Adrenal gland (tissue), 19 donors: ENCODE measurements at places on chromosomes 1 and 21. TPM values are rescaled to one million over a fixed set of nuclear protein-coding genes. Genes with fewer than 3 reads are reported as not detected.
A peak's percentile ranks its signal among the peaks of the same experiment; 100 is the strongest.

GRCh38 chr21:34553151-34553952 lies 41.3 kb upstream of the KCNE1 start:
- DNase-seq, result no peak

The AQP10 gene
- not detected for total RNA-seq

DNA sequence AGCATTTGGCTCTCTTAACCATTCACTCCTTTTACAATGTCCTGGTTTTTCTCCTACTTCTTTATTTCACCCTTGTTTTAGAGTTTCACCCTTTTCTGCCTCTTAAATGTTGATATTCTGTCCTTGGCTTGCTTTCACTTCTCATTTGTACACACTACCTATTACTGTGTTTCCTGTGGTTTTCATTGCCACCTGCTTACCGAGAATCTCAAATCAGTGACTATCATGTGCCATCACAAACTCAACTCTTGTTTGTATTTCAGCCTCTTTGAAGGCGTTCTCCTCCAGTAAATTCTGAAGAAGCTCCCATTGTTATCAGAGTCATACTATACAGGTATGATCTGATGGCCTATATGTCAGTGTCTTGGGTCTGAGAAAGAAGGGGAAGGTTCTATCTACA lies 65.7 kb downstream of the NPHS2 start:
- no peak for DNase-seq

- no peak for DNase-seq
Observed at GRCh38 chr1:50893466-50893865, 66.6 kb downstream of the FAF1 start.

GRCh38 chr1:36040238-36040637 lies 43.7 kb upstream of the TEKT2 start:
- DNase-seq, result no peak

DNA sequence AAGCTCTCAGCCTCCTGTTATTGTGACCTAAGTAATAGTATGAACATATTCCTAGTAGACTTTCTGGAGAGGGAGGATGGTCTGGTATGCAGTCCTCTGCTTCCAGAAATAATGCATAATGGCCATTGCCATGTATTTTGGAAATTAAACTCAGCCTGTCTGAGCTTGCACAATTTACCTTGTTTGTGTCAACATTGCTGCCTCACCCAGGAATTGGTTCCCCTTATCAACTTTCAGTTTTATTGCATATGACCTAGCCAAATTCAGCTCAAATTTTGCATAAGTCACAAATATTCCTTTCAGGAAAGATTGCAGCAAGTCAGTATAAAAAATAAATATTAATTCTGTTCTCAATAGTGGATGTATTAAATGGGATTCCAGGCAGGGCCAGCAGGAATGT lies 101.9 kb upstream of the SLC5A9 start:
- DNase-seq, result no peak

The NPPA gene
- total RNA-seq, result not detected

GRCh38 chr1:202189001-202189790 lies 4.4 kb upstream of the LGR6 start:
- DNase-seq, result peak; percentile 86

The TACSTD2 gene
- 0.92 TPM for total RNA-seq

GRCh38 chr1:63799820-63800219 lies 26.0 kb downstream of the ROR1 start:
- DNase-seq, result no peak

- no peak for DNase-seq
Observed at GRCh38 chr1:150259217-150259616, 1.6 kb downstream of the CA14 start.

- DNase-seq, result no peak
Observed at GRCh38 chr1:18190598-18190997, 83.0 kb downstream of the IGSF21 start.

GRCh38 chr1:203524824-203525223 lies 30.9 kb downstream of the OPTC start:
- no peak for DNase-seq

The C1QB gene
- total RNA-seq, result 1,555 TPM

DNA sequence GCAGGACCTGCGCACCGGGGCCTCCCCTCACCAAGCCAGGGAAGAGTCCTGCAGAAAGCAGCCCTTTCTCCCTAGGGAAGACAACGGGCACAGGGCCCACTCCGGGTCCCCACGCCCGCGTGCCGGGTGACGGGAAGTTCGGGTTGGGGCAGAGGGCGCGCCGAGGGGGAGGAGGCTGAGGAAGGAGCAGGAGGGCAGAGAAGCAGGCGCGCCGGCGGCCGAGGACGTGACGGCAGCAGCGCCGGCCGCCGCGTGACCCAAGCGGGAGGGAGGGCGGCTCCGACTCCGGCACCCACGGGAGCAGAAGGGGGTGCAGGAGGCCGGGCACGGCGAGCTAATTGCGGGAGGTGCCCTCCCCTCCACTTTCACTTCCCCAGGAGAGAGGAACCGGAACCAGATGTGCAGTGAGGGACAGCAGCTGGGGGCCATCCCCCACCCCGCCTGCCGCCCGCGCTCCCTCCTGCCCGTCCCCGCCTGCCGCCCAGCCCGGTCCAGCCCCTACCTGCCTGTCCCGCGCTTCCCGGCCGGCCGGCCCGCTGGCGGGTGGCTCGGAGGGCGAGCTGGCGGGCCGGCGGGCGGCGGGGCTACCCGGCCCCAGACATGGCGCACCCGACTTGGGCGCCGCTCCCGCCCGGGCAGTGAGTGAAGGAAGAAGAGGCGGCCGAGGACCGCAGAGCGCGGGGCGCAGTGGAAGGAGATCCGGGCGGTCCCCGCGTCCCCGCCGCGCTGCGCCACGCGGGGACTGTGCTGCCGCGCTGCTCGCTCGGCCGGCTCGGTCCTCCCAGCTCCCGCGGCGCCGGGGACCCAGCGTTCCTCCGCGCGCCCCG lies 510 bp downstream of the DENND4B start:
- peak; percentile 91 for DNase-seq

The FCGR3B gene
- total RNA-seq, result 0.85 TPM
